Mesenteric fat pad (tissue), 1 donor: ENCODE measurements at places on chromosomes 1 and 21. TPM values are rescaled to one million over a fixed set of nuclear protein-coding genes. Genes with fewer than 3 reads are reported as not detected.

Gene HSPA6
- total RNA-seq, result 6.8 TPM

GRCh38 chr1:44336668-44337067 is 18.4 kb downstream of the ERI3 start:
- no peak for DNase-seq

Gene KIRREL1
- 99.8 TPM for total RNA-seq

- DNase-seq, result peak; percentile 64
Measured at GRCh38 chr1:31814041-31814511, 1.7 kb downstream of the SPOCD1 start.

DNA sequence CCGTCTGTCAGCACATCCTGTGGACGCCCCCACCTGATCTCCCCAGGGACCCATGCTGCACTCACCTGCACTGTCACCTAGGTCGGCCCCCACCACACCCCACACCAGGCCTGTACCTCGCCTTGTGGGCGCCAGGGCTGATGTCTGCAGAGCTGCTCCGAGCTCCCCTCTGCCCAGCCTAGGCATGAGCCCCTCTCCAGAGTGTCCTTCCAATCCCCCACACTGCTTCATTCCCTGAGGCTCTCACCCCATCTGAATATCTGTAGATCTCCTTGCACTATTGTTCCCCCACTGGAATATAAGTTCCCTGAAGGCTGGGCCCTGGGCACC is 12.2 kb downstream of the UMODL1 start:
- no peak for DNase-seq

DNA sequence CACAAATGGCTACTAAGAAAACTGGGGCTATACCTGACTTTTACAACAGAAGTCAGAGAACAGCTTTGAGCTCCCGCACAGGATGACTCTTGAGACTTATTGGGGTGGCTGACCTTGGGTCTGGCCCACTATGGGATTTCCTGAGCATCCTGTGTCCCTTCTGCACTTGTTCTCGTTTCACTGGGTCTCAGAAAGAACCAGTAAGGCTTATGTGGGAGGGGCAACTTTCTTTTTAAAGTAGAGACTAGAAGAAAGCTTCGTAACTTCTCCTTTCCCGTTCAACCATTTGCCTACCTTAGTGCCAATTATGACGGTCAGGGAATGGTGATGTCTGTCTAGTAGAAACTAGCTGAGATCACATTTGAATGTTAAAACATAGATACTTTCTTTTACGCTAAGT is 59.5 kb upstream of the C1orf105 start:
- no peak for DNase-seq

DNA sequence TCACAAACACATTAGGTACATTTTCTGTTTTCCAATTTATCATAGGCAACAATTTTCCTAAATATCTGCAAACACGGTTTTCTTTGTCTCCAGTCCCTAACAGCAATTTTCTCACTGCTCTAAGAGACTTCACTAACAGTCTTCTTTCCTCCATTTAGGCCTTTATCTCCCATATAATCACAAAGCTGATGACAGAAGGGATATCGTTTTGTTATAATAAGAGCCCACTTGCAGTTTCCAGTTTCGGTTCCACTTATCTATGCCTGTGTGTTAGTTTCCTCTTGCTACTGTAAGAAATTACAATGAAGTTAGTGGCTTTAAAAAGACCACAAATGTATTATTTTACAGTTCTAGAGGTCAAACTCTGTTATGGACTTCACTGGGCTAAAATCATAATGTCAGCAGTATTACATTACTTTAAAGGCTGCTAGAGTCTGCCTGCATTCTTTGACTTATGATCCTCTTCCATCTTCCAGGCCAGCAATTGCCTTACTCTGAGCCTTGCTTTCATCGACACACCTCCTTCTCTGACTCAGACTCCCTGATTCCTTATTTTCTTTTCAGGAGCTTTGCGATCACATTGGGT is 549.3 kb downstream of the NCAM2 start:
- DNase-seq, result no peak

DNA sequence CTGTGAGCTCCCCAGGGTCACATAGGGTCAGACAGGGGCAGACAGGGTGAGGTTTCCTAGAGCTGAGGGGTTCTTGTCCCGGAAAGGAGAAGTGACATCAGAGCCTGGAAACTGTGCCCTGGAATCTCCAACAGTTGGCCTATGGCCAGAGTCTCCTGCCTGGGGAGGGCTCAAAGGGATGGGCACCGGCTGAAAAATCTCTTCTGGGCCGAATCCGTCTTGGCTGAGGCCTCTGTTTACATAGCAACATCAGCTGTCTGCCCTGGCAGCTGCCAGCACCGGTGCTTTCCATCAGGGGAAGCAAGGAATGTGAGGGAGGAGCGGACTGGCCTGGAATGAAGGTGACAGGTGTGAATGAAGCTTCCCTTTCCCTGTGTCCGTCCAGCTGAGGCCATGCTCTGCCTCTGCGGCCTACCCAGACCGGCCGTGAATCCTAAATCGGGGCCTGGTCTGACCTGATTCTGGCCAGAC is 30.7 kb downstream of the VASH2 start:
- no peak for DNase-seq

Gene LCE2B
- total RNA-seq, result not detected

- DNase-seq, result no peak
Measured at GRCh38 chr1:88216441-88216840, 467.6 kb upstream of the PKN2 start.

Gene ITGB3BP
- 8.1 TPM for total RNA-seq

Gene HUNK
- total RNA-seq, result 0.55 TPM

DNA sequence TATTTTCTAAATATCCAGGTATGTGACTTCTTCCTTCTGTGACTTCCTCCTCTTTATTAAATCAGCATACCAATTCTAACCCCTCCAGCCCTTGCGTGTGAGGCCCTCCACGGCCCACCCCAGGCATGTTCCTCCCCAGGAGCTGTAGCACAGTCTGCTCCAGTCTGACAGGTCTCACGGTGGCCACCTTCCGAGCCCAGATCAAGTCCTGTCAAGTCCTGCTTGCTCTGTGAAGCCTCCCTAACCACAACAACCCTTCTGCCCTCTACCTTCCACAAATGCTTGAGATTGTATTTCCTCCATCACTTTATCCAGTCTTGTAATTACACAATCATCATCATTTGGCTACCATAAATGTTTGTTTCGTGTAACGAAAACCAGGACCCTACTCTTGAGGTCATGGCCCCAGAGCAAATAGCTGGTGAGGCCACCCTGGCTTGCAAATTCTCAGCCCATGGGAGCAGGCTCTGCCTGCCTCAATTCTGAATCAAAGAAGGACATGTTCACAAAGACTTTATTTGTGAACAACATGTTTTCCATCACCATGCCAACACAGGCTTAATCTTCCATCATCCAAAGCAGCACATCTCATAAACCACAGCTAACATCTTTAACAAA is 33.0 kb upstream of the S100A7 start:
- DNase-seq, result no peak
